HepG2 (cell line): ENCODE measurements at places on chromosomes 7 and 10.

GRCh38 chr7:22251281-22251680 lies 105.7 kb downstream of the RAPGEF5 start:
- DNase-seq = no peak

- no peak for DNase-seq
These were observed 548.5 kb downstream of the TCERG1L start for GRCh38 chr10:130763071-130763470.

DNA sequence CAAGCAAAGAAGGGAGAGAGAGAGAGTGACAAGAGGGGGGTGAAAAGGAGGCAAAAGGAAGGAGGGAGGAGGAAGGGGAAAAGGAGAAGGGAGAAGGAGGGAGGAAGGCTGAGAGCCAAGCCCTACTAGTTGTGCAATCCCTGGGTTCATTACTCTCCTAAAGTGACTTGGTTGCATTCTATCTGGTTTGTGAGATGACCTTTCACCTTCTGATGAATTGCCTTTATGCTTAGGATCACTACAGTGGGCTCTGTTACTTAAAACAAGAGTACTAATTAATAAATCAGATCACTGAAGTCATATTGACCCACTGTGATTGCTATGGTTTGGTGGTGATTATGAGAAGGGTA lies 144.9 kb downstream of the KIF20B start:
- DNase-seq = no peak

DNA sequence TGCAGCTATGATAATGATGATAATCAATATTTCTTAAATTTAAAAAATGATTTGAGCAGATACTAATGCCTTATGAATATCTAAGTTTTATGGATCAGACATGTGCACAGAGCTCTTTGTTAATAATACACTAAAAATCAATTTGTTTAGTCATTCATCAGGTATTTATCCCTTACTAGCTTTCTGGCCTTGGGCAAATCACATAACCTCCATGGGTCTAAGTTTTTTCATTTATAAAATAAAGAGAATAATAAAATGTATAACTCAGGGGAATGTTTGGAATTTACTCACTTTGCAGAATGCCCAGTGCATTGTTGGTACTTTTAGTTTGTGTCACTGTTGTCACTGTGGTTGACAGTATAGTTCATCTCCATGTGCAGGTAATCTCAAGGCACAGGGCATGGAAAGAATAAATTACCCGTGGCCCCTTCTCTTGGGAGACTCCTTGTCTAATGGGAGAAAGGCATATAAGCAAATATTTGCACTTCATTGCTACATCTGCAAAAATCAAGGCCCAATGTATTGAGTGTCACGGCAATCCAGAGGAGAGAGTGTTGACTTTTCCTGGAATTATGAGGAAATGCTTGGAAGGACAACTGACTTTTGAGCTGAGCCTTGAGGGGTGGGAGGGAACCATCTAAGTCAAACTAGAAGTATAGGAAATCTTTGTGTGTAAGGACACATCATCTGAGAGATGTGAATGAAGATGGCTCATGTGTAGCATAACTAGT lies 64.7 kb upstream of the CTTNBP2 start:
- peak; percentile 43 for DNase-seq

DNA sequence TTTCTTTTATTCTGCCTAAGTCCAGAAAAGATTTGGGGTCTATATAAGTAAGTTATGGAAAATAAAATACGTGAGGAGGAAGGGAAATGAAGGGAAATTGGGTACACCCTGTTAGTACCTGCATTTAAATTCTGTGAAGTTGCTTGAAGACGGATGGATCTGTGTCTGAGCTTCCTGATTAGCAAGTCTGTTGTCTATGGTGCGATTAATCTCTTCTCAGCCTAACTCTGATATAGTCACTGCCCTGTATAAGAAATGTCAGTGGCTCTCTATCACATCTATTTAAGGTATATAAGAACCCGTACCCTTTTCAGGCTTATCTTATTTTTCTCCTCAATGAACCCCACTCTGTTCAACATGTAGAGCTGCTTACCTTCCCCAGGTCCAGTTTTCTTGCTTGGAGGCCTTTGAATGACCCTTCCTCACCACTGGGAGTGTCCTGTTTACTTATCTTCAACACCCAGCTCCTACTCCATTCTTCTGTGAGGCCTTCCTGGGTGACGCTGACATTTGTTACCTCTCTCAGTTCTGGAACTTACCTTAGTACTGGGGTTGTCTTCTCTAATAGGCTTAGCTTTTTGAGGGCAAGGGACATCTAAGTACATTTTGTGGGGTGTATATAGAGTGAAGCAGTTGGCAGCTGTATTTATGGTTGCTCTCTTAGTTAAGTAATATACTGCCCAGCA lies 149.6 kb upstream of the PRPS1L1 start:
- no peak for DNase-seq

DNA sequence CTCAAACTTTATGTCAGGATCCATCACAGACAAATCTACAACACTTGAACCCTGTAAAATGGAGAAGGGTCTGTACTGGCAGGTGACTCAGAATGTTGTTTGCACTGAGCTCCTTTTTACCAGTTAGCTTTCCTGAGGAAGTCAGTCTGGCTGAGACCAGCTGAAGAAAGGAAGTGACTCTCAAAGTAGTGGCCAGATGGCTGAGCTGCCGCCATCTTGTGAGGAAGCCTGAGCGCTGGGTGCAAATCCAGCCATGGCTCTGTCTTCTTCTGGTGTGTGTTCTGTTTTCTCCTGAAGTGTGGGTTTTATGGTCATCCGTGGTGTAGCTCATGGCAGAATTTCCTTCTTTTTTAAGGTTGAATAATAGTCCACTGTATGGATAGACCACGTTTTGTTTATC lies 25.5 kb upstream of the ECHDC3 start:
- no peak for DNase-seq

- DNase-seq = no peak
These were observed 19.6 kb upstream of the EFCAB10 start for GRCh38 chr7:105600720-105601550.

DNA sequence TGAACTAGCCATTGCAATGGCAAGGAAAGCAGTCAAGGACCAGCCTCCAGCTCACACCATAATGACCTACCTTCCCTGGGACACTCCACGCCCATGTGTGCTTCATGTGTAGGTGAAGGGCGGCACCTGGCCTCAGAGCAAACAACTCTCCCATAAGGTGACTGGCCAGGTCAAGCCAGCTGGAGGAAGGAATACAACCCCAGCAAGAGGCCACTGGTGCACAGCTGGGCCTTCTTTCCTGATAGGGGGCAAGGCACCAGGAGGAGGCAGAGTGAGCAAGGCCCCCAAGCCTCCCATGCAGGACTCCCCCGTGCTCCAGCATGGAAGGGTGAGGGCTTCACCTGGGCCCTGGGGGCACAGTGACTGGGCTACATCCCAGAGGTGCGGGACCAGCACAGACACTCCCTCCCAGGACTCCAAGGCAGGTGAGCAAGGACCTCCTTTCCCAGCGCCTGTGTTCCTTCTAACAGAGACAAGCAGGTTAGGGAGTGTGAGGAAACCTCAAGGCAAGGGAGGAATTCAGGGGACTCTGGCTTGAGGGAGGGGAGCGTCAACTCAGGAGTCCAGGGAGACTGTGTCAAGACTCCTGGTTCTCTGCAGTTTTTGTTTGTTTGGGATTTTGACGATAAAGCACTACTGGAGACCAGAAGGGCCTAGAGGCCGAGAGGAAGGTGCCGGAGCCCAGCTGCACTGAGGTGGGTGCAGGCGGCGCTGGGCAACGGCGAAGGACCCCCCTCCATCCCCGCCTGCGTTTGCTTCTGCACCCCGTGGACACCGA lies 1.7 kb downstream of the PTPRN2 start:
- DNase-seq = no peak

DNA sequence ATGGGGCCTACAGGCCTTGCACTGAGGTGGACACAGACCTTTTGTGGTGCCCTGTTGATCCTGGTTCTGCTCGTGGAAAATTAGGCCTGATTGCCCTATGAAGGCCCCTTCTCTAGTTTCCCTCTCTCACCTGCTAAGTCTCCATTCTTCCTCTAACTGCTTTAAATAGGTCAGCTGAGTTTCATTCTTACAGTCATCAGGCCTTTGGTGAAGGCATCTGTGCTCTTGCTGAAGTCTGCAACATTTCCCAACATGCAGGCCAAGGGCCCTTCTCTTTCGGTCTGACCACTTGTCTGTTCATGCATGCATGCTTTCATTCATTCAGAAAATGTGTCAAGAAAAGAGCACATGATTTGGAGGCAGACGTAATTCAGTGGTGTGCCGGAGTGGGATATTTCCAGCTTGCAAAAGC lies 244.0 kb downstream of the BUB3 start:
- no peak for DNase-seq
